ENCODE measurements at places on chromosomes 4 and X.

- no peak for DNase-seq
Measured at GRCh38 chr4:145907812-145908211, 30.8 kb downstream of the ZNF827 start.

GRCh38 chrX:42869659-42870476, 91.9 kb upstream of the PPP1R2C start:
- no peak for DNase-seq

- DNase-seq, result no peak
Measured at GRCh38 chrX:23374291-23374690, 39.6 kb downstream of the PTCHD1 start.

DNA sequence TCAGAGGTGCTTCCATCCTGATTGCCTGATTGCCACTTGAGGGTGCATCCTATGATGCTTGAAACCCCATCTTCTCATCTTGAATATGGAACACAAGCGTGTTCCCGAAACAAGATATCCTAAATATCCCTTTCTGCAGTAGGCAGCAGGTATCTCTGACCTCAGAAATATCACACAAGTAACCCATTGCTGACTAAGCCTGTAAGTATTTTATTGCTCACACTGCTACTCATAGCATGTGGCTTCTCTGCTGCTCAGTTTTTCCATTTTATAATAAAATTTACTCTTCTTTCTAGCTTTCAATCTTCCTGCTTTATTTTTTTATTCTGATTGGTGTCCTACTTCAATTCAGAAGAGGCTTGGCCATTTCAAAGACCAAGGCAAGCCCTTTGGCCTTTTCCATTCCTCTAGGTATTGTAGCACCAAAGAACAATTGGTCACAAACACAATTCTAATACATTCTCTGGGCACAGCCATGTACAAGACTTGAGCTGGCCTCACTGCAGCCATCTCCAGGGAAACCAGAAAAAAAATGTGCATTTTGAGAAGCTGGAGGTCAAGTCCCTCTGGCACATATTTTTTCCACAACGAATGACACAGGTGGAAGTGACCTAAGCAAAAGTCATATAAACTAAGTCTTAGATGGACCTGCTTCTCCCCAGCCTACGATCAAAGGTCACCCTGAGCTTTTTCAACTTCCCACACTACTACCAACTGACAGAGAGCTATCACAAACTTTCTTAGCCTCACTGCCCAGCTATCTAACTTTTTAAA, 107.0 kb downstream of the OR13H1 start:
- DNase-seq, result no peak

DNA sequence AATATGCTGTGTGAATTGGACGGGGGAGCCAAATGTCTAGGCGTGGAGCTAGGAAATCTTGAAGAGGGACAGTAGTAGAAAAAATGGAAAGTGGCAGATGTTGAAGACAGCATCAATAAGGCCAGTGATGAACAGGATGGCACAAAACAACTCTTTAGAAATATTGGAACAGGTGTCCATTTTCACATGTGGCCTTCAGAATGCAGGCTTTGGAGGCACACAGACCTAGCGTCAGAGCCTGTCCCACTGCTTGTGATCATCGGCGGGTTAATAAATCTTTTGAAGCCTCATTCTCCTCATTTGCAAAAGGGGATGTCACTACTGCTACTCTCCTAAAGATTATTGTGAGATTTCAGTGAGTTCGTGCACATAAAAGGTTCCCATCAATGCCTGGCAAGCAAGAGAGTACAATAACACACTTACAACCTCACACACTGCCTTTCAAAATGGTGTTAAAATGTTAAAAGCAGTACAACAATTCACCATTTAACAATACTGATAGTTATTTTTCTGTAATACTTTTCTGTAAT, 2.4 kb downstream of the PDLIM3 start:
- DNase-seq, result no peak
